H9 (cell line): ENCODE measurements at places on chromosomes 2 and 18.

DNA sequence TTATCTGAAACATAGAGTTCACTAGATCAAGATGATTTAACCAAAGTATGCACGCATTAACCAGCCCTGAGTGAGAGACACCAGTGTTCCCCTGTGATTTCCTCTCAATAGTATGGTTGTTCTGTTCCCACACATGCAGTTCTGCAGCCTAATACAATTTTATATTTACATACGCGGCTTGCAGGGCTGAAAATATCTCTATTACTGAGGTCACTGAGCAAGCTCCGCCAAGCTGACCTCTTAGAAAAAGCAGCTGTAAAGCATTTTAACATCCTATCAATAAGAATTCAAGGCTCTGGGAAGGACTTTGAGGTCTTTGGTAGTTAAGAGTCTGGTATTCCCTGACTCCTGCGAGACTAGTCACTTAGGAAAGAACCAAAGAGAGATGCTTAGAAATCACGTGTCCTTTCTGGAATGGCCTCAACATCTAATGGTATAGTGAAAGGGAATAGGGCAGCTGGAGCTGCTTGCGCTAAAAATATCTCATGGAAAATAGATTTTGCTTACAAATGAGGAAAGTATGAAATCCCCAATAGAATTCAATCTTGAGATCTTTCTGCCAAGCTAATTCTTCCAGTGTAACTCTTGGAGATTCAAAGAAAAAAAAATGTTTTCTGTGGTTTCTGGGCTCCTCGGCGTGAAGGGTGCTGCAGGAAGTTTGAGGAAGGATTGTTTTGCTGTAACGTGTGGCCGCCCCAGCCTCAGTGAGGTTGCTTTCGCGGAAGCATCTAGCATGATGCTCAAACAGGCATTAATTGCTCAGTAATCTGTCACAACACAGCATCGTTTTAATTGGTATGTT lies 59.2 kb downstream of the DOCK10 start:
- DNase-seq: no peak

GRCh38 chr18:24672165-24672941 lies 211.9 kb downstream of the HRH4 start:
- DNase-seq: no peak

GRCh38 chr2:63665846-63666475 lies 77.2 kb downstream of the MDH1 start:
- no peak for DNase-seq

GRCh38 chr2:69390001-69390400 lies 3.0 kb upstream of the GFPT1 start:
- no peak for DNase-seq

GRCh38 chr2:42073739-42074503 lies 26.1 kb downstream of the PKDCC start:
- DNase-seq: no peak

DNA sequence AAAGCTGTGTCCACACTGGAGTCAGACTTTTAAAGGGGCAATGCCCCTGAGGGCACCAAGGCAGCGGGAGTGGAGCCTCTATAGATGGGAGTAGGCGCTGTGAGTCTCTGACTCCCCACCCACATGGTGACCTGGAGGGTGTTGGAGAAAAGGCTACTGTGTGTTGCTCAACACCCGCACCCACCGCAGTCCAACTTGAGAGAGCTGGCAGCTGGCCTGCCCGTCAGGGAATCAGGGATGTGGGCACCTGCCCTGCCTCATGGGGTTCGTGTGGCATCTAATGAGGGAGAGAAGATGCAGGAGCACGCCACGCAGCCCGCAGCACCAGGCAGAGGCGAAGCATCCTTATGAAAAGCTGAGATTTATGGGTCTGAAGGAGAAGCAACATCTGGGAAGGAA lies 84.2 kb downstream of the KLHL29 start:
- DNase-seq: no peak

DNA sequence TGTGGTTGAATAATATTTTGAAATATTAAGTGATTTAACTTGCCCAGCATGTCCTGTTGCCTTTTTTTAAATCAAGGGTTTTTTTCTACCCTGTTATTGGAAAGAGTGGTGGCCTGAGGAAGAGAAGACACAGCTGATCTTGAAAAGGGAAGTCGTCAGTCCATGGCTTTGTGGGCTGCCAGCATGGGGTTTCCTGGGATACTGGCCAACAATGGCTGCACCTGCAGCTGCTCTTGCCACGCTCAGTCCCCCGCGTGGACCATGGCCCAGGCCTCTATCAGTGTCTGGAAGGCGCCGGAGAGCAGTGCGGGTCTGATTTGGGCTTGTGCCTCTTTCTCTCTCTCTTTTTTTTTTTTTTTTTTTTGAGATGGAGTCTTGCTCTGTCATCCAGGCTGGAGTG lies 99.3 kb downstream of the ASB1 start:
- DNase-seq: no peak

DNA sequence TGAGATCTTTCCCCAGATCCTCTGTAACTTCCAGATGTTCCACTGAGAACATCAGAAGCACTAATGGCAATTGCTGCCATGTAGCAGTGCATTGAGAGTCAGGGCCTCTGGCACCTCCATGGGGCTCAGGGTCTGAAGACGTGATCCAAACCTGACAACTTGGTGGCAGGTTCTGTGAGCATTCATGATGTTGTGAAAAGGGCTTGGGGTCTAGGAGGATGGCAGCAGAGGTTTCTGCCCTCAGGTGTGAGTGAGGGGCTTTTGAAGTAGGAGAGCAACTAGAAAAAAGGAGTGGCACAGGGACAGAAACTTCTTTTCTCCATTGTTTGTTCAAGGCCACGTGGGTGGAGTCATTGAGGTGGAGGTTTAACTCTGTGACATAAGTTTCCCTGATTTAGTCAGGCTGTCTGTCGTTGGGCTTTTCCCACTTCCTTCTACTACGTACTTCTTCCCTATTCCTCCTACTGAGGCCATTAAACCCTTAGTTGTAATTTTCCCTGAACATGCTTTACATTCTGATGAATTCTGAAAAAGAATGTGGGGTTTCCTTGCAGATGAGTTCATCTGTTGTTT lies 13.1 kb downstream of the CFLAR start:
- DNase-seq: no peak

DNA sequence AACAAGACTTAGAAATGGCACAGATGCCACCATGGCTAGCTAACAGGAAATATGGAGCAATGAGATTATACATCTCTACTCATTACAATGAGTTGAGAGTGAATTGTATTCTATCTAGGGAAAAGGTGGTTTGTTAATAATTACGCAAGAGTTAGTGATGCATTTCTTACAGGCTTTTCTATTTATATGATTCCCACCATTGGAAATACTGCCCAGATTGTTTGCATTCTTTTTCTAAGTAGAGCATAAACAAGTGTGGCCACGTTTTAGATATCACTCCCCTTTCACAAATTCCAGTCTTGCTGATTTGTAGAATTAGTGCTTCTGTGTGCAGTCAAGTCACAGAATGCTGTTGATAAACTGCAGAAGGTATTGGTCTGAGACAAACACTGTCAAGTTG lies 56.6 kb downstream of the ZNF804A start:
- DNase-seq: no peak

DNA sequence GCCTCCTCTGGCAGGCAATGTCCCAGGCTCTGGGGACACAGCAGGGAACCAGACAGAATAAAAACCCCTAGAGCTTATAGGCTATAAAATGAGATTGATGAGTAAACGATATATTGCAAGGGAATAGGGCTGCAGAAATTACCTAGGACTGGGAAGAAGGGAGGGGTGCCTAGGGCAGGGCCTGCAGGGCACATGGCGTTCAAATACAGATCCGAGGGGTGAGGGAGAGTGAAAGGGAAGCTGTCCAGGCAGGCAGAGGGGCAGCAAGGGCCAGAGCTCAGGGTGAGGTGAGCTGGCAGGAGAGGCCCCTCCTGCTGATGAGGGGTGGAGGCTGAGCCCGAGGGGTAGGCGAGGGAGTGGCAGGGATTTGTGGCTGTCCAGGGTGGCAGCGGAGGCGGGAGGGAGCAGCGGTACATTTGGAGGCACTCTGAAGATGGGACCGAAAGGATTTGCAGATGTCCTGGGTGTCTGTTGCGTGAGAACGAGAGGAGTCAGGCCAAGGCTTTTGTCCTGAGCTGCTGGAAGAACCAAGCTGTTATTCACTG lies 33.7 kb downstream of the KCNIP3 start:
- no peak for DNase-seq

DNA sequence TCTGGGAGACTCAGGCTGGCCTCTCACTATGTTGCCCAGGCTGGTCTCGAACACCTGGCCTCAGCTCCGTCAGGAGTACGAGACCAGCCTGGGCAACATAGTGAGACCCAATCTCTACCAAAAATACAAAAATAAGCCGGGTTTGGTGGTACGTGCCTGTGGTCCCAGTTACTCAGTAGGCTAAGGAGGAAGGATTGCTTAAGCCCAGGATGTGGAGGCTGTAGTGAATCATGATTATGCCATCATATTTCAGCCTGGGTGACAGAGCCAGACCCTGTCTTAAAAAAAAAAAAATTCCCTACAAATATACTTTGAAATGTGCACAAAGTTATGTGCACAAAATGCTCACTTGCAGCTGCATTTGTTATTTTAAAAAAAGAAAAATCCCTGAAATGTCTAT lies 26.3 kb upstream of the AGAP1 start:
- no peak for DNase-seq

DNA sequence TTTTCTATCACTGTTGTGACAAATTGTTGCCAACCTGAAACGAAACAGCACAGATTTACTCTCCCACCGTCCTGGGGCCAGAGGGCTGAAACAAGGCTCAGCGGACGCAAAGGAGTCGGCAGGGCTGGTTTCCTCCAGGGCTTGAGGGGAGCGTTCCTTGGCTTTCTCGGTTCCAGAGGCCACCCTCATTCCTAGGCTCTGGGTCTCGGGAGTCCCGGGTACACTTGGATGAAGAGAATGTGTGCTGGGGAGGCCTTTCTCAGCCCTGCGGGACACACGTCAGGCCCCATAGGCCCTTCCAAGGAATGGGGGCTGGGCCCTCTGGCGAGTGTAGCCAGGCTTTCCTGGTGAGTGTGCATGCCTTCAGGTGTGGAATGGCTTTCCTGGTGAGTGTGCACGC lies 287.3 kb upstream of the HS6ST1 start:
- DNase-seq: no peak

- no peak for DNase-seq
Measured at GRCh38 chr18:23351521-23351920, 101.6 kb upstream of the RIOK3 start.

GRCh38 chr18:13371689-13372418 lies 153.3 kb downstream of the LDLRAD4 start:
- no peak for DNase-seq

DNA sequence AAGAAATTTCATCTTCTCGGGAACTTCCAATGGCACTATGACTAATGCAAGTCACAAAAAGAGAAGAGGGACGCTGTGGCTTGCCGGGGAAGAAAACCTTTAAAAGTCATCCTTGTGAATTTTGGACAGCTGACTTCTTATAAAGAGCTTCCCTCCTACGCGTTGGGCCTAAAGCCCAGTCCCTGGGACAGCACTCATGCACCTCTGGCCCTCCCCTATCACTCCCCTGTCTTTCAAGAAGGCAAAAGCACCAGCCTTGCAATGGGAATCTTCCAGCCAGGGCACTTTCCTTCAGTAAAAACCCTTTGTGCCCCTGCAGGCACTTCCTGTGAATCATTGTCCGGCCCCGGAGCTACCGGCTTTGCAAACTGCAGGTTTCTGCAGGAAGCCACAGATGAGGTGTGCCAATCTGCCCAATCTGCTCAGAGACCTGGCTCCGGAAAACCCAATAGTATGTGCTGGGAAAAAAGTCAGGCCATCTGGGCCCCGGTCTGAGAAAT lies 7.1 kb downstream of the MREG start:
- DNase-seq: peak; percentile 85

DNA sequence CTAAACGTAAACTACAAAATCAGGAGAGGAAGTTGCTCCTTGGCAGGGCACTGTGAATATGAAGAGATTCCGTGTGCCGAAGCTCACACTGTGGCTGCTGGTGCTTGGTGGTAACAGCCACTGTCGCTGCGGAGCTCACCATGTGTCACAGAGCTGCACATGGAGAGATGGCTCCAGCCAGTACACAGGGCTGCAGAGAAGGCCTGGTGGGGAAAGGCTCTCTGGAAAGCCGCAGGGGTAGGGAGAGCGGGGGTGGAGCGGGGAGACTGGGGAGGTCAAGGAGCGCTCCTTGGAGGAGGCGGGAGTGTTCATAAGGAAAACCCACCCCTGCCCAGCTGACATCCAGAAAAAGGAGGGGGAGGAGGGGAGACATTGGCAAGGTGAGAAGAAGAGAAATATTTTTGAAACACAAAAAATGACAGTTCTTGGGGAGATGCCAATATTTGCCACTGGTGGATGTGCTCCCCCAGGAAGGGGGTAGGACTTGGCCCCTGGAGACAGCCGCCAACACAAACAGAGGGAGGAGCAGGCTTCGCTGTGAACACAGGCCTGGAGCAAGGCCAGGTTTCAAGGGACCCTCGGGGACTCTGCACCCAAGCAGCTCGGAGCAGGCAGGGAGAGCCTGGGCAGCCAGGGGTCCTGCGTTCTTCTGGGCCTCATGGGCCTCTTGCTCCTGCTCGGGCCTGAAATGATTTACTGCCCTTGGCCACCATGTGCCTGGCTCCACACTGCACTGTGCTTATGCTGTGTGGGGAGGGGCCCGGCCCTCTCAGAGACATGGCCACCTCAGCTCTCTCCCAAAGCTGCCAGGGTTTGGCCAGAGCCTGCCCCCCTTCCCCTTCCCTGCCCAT lies 102.6 kb upstream of the GLI2 start:
- no peak for DNase-seq

GRCh38 chr2:5409898-5410381 lies 282.2 kb upstream of the SOX11 start:
- no peak for DNase-seq

GRCh38 chr2:110678457-110679336 lies 834 bp upstream of the BUB1 start:
- DNase-seq: no peak

DNA sequence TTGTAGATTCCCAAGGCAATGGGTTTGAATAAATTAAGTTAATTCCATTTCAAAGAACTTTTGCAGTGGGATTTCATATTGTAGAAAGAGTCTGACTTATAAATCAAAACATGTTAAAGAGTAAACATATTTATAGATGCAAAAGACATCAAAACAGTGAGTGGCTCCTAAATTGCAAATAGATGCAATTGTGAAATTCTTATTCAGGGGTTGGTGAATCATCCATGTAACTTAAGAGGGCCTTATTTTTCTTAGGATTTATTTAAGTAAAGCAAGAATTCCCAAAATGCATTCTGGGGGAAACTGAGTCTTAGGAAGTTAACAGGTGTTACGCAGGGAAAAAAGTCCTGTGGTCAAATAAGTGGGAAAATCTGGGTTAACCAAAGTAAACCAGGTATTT lies 11.3 kb downstream of the TANC1 start:
- no peak for DNase-seq

DNA sequence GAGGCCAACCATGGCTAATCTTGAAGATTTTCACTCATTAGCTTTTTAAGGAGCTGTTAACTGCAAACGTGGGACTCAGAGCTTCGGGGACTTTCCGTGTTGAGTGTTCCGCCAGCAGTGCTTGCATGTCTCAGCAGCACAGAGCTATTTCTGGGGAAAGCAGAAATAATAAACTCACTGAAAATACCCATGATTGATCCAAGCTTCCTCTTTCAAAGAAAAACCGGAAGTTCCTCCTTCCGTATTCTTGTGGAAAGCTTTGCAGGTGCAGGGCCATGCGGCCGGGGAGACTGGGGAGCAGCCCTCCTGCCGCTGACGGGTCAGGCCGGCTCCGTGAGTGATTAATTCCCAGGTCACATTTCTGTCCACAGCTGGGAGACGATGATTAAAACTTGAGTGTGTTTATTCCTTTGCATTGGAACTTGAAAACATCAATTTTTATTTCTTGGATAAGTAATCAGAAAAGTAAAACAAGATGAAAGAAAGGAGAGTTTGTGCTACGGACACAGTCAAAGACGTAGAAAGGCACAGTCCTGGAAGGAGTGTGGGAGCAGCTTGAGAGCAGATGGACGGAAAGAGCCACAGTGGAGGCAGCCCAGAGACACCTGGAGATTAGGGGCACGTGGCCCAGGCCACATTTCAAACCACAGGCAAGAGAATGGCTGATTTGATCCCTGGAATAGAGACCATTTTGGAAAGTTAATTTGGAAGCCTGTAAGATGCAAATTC lies 54.2 kb upstream of the CTDP1 start:
- DNase-seq: no peak
